ENCODE measurements at places on chromosomes 12 and 14.

GRCh38 chr12:3259973-3260372 lies 182.8 kb downstream of the TSPAN9 start:
- no peak for DNase-seq

DNA sequence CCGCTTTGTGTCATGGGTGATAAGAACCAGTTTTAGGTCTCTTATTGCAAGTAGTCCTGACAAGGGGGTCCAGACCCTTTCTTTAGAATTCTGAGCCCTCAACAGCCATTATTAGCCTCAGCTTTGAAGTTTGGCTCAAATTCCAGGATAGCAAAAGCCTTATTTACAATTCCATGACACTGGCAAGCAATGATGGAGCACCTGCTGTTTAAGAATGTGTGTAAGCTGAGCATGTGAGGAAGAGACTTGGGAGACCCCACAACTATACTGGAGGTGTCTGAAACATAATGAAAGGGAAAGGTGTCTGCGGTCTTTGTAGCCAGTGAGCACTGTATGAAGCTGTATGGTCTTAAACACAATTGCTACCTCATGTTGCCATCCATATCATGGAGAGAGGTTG lies 119.8 kb downstream of the TBX5 start:
- no peak for DNase-seq

GRCh38 chr12:122951979-122952892 lies 14.0 kb downstream of the ABCB9 start:
- peak; percentile 29 for DNase-seq

GRCh38 chr12:53807322-53807860 lies 55.6 kb upstream of the CISTR start:
- no peak for DNase-seq

DNA sequence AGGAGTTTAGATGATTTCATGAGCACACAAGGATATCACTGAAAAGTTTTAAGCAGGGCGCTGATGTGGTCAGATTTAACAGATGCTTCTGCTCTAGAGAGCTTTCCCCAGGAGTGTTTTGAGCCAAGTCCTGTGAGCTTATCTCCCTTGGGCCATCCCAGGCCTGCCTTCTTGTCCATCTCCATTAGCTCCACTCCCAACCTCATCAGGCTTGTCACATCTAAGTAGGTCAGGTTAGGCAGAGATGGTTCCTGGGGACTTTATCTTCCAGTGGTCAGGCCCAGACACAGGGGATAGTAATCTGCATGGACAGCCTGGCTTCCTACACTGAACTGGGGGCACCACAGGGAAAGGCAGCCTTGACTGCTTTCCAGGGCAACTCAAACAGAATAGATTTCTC lies 145.4 kb upstream of the SRRM4 start:
- no peak for DNase-seq

Measured in NCI-H2227 treated with DMSO at 0.1 percent for 48 hours (cell line).